ENCODE measurements at places on chromosomes 12 and 14.

DNA sequence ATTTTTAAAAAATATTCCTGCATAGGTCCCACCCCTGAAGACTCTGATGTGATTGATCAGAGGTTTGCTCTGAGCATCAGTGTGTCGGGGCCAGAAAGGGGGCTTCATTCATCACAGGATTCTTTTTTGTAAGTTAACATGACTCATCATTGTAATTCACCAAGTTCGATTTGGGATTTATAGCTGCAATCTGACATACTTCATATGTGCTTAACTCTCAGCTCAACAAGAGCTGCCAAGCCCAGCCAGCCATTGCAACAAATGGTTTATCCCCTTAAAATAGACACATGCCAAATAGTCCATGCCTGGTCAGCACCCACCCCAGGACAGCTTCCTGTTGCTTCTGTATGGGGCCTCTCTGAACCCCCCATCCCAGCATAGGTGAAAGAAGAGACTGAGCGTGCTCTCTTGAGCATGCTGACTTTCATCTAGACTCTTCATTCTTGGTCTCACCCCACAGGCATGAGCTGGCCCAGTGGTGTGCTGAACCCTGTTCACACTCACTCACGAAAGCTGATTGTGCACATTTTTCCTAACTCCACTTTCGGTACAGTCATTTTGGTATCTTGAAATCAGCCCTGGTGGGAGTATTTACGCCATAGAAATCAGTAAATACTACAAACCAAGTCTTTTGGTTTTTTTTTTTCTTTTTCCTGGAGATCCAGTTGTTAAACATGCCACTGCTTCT, 101.4 kb downstream of the STAB2 start:
- no peak for DNase-seq

GRCh38 chr12:32273063-32273522, 126.3 kb upstream of the FGD4 start:
- DNase-seq: no peak

GRCh38 chr14:103727313-103727980, 11.8 kb downstream of the ZFYVE21 start:
- DNase-seq: no peak

DNA sequence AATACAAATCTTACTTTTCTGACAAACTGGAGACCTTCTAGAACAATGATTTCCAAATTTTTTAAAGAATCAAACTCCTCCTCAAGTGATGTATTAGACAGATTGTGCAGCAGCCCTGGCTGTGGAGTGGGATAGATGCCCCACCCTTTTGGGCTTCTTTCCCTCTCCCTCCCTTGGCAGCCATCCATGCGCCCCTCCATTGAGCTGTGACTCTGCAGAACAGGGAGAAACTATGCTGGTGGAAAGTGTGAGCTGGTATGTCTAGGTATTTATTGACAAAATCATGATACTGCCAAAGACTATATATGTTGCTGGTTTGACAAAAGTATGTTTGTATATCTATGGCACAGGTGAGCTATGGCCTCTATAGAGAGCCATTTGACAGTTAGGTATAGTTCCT, 138.5 kb downstream of the KTN1 start:
- DNase-seq: no peak

GRCh38 chr14:94163796-94164195, 10.3 kb upstream of the PPP4R4 start:
- no peak for DNase-seq

DNA sequence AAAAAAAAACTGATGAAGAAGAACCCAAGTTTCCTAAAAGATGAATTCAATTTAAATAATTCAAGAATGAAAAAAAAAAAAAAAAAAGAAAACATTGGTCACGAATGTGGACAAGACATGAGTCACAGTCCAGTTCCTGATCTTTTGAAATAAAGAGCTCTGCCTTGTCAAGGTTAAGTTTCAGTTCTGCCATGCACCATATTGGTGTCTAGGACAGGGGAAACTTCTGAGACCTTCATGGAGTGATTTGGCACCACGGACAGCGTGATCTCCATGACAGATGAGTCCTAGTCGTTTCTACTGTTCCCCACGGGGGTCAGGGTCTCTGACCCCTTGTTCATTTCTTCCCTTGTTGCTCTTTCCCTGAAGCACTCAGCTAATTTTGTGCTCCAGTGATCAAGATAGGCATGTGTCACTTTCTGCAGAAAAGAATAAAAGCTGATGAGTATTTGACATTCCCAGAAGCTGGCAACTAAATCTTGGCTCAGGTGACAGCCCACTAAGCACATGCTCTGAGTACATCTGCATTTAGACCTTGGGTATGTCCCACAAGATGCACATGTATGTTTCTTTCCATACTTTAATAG, 1159.7 kb downstream of the BCL11B start:
- DNase-seq: no peak

GRCh38 chr14:84017495-84017894, 1512.4 kb upstream of the FLRT2 start:
- no peak for DNase-seq

DNA sequence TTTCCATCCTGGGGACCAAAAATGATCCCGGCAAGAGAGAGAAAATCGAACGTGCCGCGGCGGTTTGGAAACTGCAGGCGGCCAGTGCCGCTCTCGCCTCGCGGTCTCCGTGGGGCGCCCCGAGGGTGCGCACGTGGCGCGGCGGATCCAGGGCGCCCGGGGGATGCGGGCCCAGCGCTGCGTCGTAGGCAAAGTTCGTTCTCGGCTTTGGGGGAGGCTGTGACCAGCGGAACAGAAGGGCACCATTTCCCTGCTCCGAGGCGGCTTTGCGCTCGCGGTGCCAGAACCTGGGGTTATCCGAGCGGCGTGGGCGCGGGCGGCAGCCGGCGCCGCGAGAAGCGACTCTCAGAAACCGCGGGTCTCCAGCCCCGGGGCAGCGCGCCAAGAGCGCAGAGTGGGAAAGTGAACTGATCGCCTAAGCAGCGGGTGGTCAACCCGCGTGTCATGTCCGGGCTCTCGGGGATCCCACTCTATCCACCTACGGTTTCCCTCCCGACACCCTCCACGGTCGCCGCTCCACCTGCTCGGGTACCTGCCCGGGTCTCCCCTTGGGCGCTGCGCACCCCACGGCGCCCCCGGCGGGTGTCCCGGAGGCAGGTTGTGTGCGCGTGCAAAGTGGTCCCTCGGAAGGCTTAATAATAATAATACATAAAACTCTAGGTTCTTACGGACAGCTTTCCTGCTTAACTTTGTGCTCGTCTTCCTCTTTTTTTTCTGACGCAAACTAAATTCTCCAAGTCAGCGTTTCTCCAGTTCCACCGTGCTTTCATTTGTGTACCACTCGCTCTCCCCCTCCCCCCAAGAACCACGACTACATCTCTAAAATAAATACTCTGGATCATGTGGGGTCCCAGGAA, 1.2 kb downstream of the ESRRB start:
- DNase-seq: no peak

GRCh38 chr14:61188978-61189808, 91.9 kb downstream of the TMEM30B start:
- DNase-seq: peak; percentile 32

- DNase-seq: no peak
These were observed 6.5 kb upstream of the CDK2AP1 start for GRCh38 chr12:123278101-123278627.

- no peak for DNase-seq
These were observed 19.5 kb downstream of the CCDC91 start for GRCh38 chr12:28209782-28210181.

GRCh38 chr12:19031032-19031431, 98.5 kb upstream of the PLEKHA5 start:
- no peak for DNase-seq

DNA sequence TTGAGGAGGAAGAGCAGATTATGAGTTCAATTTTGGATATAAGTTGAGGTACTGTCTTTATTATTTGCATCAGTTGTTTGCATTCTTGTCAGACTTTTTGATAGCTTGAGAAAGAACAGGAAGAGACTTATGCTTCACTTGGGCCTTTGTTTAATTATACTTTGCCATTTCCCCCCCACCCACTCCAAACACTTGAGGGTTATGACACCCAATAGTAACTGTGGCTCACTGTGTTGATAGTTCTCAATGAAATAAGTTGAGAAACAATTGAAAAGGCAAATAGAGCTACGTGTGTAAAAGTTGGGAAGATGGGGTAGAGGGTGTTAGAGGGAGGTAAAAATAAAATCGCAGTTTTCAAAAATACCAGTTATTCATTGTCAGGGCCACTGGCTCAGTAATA, 17.7 kb downstream of the NAA30 start:
- DNase-seq: no peak

- DNase-seq: no peak
These were observed 805 bp downstream of the MYH7 start for GRCh38 chr14:23434488-23435222.

GRCh38 chr12:99898645-99899044, 86.1 kb downstream of the ANKS1B start:
- no peak for DNase-seq

DNA sequence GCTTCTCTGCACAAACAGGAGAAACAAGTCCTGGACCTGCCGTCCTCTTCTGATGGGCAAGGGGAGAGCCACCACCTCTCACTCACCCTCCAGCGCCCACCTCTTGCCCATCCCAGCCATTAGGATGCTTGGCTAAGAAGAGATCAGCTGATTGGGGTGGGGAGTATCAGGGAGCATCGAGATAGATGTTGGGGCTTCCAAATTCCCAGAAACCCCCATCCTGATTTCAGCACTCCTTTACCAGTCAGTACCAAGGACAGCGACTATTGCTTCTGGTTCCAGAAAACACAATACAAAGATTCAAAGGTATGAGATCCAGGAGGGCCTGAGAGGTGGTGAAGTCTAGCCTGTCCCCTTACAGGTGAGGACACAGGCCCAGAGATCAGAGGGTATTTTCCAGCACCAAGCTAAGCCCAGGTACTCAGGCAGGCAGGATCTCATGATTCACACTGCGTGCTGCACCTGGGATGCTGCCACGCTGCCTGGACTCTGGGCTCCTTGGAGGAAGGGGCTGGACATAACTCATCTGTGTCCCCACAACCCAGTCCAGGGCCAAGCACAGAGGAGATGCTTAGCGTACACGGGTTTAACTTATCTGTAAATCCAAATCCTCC, 76.6 kb downstream of the TUNAR start:
- DNase-seq: no peak
